ENCODE measurements at places on chromosomes 5 and 9.

GRCh38 chr5:56095579-56096102, 100.9 kb upstream of the IL6ST start:
- no peak for DNase-seq

DNA sequence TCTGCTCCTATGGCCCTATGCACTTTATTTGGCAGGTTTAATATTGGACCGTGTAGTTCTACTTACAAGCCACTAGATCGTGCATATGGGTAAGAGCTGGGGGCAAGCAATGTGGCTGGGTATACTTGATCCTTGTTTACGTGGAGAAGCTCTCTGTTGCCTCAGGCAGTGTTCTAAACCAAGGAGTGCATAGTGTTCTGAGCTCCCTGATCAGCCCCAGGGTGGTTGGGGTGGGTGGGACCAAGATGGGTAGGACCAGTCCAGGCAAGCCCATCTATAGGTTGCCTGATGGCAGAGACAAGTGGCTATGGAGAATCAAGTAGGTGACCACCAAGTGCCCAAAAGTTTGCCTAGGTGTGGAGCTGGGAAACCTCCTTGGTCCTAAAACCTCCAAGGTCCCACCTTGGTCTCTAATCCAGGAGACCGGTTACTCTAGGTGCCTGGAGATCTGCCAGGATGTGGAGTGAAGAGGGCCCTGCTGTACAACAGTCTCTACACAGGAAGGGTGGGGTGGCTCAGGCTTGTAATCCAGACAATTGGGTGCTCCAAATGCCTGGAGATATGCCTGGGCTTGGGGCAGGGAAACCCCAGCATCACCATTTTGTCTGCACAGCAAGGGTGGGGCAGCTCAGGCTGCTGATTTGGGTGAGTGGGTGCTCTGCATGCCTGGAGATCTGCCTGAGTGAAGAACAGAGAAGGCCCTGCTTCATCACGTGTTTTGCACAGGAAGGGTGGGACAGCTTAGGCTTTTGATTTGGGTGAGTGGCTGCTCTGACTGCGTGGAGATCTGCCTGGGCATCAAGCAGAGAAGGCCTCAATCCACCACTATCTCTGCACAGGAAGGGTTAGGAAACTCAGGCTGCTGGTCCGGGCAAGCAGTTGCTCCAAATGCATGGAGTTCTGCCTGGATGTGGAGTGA, 659.8 kb downstream of the TLE4 start:
- DNase-seq = no peak

DNA sequence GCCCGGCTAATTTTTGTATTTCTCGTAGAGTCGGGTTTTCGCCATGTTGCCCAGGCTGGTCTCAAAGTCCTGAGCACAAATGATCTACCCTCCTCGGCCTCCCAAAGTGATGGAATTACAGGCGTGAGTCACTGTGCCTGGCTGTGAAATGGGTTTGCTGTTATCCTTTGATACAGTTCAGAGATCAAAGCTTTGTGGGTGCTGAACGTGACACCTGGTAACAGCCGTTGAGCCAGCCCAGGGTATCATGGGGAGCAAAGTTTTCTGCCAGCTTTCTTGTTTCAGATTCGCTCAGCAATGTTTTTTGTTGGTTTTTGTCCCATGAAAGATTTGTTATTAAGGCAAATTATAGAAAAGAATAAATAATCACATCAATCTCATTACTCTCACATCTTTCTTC, 68.9 kb upstream of the LPAR1 start:
- DNase-seq = no peak

DNA sequence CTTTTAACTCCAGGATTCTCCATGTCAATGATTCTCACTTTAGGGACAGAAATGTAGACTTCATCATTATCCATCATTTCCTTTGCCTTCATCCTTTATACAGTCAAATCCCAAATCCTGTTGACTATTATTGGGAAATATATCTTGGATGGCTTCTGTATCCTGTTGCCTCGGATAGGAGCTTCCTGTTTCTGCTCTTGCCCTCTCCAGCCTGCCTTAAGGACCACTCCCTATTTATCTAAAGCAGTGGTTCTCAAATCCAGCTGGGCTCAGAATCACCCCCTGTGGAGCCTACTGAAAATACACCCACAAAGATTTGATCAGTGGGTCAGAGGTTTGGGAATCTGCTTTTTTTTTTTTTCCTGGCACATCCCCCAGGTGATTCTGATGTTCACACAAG, 8.5 kb downstream of the AFAP1L1 start:
- no peak for DNase-seq

DNA sequence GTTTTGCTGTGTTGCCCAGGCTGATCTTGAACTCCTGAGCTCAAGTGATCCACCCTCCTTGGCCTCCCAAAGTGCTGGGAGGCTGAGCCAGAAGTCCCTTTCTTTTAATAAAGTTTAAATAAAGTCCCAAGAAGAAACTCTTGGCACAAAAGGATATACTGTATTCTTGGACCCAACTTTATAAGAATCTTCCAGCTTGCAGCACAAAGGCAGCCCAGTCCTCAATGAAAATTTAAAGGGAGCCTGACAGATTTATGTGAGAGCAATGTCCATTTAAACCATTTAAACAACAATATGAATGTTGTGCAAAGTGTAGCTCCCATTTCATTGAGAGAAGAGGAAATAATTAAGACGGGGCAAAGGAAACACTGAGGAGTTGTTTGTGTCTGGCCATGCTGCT, 217.0 kb downstream of the DOCK8 start:
- DNase-seq = no peak

DNA sequence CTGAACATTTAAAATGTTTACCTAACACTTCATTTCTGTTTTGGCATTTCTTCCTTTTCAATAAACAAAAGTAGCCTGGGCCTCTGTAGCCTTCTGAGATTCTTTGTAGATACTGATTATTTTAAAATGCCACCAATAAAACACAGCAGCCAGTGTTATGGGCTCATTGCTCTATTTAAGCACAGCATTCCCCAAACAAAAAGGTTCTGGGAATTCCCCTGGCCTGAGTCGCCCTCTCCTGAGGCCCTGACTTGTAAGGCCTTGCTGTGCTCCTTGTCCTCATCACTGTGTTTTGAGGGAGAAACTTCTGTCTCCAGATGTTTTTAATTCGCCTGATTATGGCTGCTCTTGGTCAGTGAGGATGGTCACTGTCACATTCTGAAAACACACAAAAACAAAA, 33.0 kb upstream of the CTXN3 start:
- DNase-seq = no peak

DNA sequence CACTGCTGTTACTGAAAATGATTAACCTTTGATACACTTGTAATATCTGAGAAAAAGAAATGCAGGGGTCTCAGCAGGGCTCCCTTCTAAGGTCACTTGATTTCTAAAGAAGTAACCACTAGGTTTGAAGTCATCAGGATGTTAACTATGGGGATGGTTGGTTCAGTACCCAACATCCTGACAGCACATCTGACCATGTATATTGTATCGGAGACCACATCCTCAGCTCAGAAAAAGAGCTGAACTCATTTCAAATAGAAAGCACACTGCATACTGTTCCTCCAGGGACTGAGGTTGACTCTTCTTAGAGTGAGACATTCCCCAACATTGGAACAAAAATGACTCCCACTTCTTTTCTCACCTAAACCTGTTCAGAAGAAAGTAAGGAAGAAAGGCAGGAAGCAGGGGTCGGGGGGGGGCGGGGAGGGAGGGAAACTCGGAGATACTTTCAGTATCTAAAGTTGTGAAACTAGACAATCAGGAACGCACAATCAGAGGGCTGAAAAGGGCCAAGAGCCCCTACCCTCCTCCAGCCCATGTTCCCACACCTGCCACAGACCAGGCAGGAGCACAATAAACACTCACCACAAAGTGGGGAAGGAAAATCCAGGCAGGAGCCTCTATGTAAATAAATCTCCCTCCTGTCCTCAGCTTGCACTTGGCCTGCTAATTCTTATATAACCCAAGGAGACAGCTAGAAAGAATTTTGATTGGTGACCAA, 730 bp upstream of the GZMA start:
- no peak for DNase-seq

- no peak for DNase-seq
Observed at GRCh38 chr9:133564451-133565116, 30.1 kb downstream of the ADAMTSL2 start.

GRCh38 chr9:72875221-72875620, 77.6 kb downstream of the ALDH1A1 start:
- DNase-seq = no peak

- no peak for DNase-seq
Observed at GRCh38 chr9:133785753-133786370, 47.7 kb upstream of the SARDH start.

DNA sequence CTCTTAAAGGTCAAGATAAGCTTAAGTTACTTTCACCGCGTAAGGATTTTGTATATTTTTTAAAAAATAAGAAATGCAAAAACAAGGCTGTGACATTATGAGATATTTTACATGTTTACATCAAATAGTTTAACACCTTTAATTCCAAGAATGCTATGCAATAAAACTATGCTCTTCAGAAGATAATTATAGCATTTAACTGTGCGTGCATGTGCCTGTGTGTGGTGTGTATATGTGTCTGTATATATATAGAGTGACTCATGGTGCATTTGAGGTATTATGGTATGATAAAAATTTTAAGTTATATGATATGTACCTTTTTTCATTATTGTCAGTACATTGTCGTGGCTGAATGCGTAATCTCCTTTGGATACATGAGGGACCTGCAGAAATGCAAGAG, 539.3 kb downstream of the PDE4D start:
- DNase-seq = no peak

GRCh38 chr9:68711281-68711680, 6.2 kb downstream of the PIP5K1B start:
- DNase-seq = no peak

DNA sequence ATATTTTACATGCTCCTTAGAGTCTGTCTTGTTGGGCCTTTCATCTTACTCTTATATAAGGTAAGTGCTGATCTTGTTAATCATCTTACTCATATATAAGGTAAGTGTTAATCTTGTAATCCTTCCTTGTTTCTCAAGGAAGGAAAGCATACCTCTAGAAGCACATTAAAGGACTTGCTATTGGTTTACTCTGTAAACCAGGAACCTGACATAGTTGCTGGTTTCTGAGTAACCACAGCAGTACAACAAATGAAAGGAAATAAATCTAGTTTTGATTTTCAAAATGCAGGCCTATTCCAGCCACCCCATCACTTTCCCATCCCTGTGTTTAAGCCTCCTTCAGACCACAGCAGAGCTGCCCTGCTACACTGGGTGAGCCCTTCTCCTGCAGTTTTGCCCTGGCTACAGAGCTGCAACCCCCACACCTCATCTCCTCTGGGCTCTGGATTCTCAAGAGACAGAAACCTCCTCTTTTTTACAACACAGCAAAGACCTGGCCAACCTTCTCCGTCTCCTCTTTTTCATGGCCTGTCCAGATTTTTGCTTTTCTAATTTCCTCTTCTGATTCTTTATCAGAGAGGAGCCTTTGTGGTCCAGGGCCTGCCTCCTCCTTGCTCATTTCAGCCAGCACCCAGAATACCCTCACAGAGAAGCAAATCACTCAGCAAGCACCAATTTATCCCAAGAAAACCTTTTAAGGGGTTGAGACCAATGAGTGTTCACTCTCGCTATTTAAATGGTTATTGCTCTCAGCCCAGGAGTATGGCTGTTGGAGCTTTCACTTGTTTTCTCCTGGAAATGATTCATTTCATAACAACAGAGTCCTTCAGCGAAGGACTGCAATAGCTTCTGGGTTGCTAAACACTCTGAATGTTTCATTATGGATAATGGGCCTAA, 103.2 kb downstream of the FSTL4 start:
- no peak for DNase-seq

- no peak for DNase-seq
Observed at GRCh38 chr5:138692370-138692769, 60.9 kb upstream of the CTNNA1 start.

DNA sequence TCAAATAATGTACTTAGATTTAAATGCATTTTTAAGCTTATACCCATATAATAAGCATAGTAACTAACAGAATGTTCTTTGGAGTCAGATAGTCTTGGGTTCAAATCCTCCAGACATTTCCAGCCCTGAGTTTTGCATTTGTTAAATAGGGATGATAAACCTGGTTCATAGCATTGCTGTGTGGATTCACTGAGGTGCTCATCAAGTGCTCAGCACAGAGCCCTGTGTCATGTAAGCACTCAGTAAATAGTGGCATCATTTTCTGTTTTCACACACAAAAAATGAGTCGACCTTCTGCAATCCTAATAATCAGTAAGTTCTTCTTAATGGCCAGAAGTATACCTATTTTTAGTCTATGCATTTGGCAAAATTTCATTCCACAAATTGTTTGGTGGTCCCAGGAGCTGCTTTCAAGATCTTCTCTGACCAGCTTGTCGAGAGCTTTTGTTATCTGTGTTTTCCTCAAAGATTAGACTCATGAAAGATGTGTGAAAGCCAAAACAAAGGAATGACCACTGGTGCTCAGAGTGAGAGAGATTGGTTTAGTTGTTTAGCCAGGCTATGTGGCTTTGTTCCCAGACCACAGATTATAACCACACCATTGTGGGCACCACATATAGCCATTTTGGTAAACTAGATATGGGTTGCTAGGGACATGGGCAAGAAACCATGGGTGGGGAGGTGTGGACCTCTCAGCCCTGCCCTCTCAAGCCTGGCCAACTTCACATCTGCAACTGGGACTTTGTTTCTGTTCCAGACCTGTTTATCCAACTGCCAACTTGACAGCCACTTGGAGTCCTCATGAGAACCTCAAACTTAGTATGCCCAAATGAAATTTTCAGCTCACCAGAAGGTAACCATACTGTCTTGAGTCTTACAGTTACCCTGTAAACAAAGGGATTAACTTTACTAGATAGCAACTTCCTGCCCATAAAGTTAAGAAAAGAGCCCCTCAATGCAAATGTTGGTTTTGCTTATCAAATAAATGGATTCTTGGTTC, 45.0 kb downstream of the DOCK8 start:
- DNase-seq = no peak

GRCh38 chr9:21102305-21102704, 24.6 kb upstream of the IFNB1 start:
- DNase-seq = no peak

Data from activated naive CD4-positive, alpha-beta T cell treated with anti-CD3 and anti-CD28 coated beads, Interleukin-2, amount 50 U/mL, for 72 hours (primary cell).